Left kidney (tissue), 8 donors: ENCODE measurements at places on chromosomes 13 and 19. TPM values are rescaled to one million over a fixed set of nuclear protein-coding genes. Genes with fewer than 3 reads are reported as not detected.

- DNase-seq: no peak
Measured at GRCh38 chr19:48190288-48190884, 19.9 kb downstream of the ZSWIM9 start.

DNA sequence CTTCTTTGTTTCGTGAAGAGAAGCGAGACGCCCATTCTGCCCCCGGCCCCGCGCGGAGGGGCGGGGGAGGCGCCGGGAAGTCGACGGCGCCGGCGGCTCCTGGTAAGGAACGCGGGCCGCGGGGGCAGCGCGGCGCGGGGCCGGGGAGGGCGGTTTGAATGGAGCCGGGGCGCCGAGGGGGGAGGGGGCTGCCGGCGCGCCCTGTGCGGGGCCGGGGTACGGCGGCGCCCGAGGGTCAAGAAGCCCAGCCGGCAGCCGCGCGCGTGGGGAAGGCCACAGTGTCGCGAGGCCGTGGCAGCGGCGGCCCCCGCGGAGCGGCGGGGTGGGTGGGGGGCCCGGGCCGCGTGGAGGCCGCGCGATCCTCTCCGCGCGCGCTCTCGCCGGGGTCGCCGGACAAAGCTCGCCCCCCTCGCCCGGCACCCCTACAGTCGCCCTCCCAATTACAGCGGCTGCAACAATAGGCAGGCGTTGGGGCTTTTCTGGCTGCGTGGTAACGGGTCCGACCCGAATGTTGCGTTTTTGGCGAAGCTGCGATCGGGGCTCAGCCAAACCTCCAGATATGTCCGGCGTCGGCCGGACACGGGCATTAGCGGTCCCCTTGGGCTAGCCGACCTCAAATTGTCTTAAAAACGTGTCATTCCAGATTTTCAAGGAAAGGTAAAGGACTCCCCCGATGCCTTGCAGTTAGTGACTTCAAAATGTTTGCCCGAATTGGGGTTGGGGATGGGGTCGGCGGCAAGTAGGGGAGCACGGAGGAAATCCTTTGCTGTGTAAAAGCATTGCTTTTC lies 437 bp downstream of the SMARCA4 start:
- peak; percentile 39 for DNase-seq

The CNMD gene
- polyA plus RNA-seq: 1.4 TPM

- DNase-seq: no peak
Measured at GRCh38 chr13:40528881-40529280, 137.6 kb downstream of the FOXO1 start.

GRCh38 chr19:34964598-34964997 lies 569 bp upstream of the ZNF792 start:
- no peak for DNase-seq

The DIRAS1 gene
- polyA plus RNA-seq: 3.6 TPM

- no peak for DNase-seq
Measured at GRCh38 chr13:31057403-31058033, 104.2 kb downstream of the HSPH1 start.

DNA sequence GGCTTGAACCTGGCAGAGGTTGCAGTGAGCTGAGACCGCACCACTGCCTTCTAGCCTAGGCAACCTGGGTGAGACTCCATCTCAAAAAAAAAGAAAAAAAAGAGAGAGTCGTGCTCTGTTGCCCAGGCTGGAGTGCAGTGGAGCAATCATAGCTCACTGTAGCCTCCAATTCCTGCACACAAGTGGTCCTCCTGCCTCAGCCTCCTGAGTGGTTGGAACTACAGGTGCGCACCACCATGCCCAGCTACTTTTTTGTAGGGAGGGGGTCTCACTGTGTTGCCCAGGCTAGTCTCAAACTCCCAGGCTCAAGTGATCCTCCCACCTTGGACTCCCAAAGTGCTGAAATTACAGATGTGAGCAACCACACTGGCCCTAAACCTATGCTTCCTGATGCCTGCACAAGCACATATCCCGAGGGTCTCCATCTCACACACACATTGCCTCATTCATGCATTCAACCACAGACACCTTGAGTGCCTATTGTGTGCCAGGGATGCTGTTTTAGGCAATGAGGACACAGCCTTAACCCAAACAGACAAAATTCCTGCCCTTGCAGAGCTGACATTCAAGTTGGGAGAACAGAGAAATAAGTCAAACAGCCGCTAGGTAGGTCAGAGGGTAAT lies 2.2 kb downstream of the ANGPTL6 start:
- DNase-seq: no peak

DNA sequence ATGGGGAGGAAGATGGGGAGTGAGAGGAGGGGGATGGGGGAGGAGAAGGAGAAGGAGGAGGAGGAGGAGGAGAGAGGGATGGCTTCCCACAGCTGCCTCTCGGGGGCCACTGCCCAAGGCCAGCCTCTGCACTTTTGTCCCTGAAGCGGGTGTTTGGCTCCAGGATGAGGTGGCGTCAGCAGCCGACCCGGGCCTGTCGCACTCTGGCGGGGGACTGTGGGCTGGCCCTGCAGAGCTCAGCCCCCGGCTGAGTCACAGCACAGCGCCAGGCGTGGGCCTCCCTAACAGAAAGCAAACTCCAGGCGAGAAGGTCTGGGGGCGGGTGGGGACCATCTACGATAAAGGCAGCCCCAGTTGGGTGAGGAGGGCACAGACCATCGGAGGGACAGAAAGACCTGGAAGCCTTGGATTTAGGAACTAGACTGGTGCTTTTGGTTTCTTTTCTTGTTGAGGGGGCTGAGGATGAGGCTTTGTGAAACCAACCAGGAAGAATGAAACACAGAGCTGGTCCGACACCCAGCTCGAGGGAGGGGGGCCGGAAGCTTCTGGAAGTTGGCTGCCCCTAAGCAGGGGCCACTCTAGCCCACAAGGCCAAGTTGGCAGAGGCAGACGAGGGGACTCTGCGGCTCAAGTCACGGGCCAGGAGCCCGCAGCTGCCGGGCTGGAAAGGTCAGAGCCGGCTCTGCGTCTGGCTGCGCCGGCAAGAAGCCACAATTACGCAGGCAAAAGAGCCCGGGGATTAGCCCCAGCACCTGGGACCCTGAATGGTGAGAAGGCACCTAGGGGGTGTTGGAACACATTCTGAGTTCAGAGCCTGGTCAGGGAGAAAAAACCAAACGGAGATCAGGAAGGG lies 18.2 kb downstream of the LSM4 start:
- DNase-seq: peak; percentile 71

GRCh38 chr19:32977280-32977679 lies 5.2 kb downstream of the FAAP24 start:
- DNase-seq: no peak

- no peak for DNase-seq
Measured at GRCh38 chr13:109241160-109241559, 545.2 kb downstream of the IRS2 start.

DNA sequence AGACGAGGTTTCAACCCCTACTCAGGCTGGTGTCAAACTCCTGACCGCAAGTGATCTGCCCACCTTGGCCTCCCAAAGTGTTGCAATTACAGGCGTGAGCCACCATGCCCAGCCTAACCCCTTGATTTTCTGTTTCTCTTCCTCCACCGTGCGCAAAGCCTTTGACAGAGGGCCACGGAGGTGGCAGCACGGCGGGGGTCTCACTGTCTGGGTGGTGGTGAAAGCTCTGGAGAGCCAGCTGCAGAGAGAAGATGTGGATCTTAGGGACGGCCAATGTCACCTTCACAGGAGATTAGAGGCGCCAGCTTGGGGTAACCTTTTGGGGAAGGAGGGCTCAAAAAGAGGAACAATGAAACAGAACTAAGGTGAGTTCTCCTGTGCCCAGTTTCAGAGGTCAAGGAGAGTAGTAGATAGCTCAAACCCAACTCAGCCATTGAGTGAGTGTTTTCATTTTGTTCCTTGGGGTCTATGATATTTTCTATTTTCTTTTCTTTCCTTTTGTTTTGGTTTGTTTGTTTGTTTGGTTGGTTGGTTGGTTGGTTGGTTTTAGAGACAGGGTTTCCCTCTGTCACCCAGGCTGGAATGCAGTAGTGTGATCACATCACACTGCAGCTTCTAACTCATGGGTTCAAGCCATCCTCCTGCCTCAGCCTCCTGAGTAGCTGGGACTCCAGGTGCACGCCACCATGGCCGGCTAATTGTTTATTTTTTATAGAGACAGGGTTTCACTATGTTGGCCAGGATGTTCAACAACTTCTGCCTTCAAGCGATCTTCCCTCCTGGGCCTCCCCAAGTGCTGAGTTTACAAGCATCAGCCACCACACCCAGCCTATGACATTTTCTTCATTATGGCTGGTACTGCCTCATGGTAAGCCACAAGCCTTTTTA lies 37.7 kb downstream of the GPR42 start:
- no peak for DNase-seq

- no peak for DNase-seq
Measured at GRCh38 chr13:49838989-49839388, 46.5 kb upstream of the KPNA3 start.

GRCh38 chr13:106367361-106367971 lies 168.0 kb downstream of the EFNB2 start:
- no peak for DNase-seq

The ZNF433 gene
- 23.1 TPM for polyA plus RNA-seq

The GPR183 gene
- polyA plus RNA-seq: 2.3 TPM

The RNF17 gene
- polyA plus RNA-seq: 0.22 TPM

DNA sequence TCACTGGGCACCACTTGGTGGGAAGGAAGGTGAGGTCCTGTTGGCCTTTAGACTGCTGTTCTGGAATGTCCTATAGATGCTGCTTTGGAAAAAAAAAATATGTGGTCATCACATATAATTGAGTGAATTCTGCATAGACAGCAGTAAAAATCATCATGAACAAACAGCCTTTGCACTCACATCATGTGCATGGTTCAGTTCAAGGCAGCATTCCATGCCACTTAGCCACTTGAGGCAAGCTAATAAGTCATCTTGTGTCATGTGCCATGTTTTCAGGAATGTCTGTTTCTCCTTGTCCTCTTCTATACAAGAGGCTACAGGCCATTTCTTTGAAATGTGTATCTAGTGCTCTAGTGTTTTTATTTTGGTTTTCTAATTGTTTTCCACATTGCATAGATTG lies 43.9 kb upstream of the TSC22D1 start:
- no peak for DNase-seq

- no peak for DNase-seq
Measured at GRCh38 chr13:33629605-33630360, 188.2 kb upstream of the RFC3 start.

The NCAN gene
- polyA plus RNA-seq: 0.05 TPM

DNA sequence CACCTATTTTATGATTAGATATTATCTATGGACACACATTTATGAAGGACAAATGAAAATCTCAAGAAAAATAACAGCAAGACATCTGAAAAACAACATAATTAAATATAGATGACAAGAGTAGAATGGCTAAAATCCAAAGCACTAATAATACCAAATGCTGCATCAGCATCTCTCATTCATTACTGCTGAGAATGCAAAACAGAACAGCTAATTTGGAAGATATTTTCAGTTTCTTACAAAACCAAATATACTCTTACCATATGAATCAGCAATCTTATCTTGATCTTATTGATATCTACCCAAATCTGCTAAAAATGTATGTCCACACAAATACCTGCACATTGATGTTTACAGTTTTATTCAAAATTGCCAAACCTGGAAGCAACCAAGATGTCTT lies 829.1 kb upstream of the MIR17HG start:
- no peak for DNase-seq

- no peak for DNase-seq
Measured at GRCh38 chr13:45191874-45192273, 9.0 kb downstream of the KCTD4 start.

DNA sequence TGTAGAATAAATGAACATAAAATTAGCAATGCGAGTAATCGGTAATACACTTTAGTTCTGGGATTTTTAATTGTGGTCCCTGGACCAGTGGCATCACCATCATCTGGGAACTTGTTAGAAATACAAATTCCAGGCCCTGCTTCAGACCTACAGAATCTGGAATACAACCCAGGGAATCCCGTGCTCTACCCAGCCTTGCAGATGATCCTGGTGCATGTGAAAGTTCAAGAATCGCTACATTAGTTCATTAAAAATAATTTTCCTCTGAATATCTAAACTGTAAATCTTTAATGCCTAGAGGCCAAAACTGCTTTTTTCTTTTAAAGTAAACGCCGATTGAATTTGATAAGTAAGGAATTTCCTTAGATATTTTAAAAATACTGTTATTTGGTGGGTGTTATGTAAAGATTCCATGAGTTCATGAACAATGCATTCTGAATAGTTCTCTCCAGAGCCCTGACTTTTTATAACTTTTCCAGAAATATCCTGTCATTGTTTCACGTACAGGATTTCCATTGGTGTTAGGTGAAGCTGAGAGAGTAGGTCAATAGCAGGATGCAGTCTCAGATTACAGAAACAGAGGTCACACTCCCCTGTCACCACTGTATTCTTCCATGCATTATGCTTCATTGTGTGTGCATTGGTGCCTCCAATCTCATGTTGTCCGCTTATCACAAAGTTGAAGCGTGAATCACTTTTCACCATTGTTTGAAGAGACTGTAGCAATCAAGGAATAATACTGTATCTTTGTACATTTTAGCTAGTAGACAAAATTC lies 596.5 kb upstream of the KLF12 start:
- DNase-seq: no peak

The ZNF99 gene
- polyA plus RNA-seq: 1.9 TPM

GRCh38 chr19:52248241-52248640 lies 21.1 kb upstream of the ZNF766 start:
- DNase-seq: peak; percentile 24

GRCh38 chr13:30712536-30713532 lies 22.5 kb upstream of the ALOX5AP start:
- no peak for DNase-seq

The HPN gene
- 89.0 TPM for polyA plus RNA-seq

GRCh38 chr13:32587811-32588170 lies 1.5 kb downstream of the PDS5B start:
- DNase-seq: peak; percentile 44

DNA sequence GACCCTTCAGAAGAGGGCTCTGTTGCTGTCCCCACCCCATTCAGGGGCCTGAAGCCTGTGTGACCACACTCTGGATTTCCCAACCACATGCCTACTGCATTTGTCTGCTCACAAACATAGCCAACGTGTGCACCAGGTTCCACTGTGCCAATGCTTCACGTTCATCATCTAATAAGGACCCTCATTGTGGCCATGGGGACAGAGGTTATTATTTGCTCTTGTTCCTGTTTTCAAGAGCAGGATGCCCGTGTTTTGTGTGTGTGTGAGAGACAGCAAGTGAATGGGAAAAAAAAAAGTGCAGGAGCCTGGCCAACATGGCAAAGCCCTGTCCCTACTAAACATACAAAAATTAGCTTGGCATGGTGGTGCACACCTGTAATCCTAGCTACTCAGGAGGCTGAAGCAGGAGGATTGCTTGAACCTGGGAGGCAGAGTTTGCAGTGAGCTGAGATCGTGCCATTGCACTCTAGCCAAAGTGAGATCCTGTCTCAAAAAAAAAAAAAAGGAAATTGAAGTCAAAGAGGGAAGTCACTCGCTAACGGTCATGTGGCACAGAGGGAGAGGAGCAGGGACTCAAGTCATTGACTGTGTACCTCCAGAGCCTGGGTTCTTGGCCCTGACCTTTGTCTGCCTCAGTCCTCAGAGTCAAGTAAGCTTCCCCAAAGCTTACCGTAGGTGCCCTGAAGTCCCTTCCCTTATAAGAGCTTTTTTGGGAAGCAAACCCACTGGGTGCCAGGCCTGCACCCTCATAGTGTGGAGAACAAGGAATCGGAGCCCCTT lies 6.9 kb downstream of the B3GNT8 start:
- DNase-seq: no peak
